Panc1 (cell line): ENCODE measurements at places on chromosomes 12 and 14. TPM values are rescaled to one million over a fixed set of nuclear protein-coding genes. Genes with fewer than 3 reads are reported as not detected.

AHNAK2 gene
- 223 TPM for total RNA-seq

TAS2R50 gene
- 0.18 TPM for total RNA-seq

IFNG-AS1 gene
- total RNA-seq: not detected

TTC9 gene
- total RNA-seq: 0.49 TPM

- H3K4me3 ChIP-seq: no peak overlapping the region
- H3K27ac ChIP-seq: no peak overlapping the region
- H3K27me3 ChIP-seq: no peaks in the 10 kb centered on the region
- no peak for DNase-seq
These were observed 114.2 kb downstream of the DHRS2 start for GRCh38 chr14:23750357-23750756.

- no peak for DNase-seq
- no peaks in the 10 kb centered on the region for H3K27me3 ChIP-seq
- H3K36me3 ChIP-seq: peaks cover 4% of the 10 kb centered on the region; the same call in 1 of the 2 replicates
- no peak overlapping the region for H3K27ac ChIP-seq
- no peak overlapping the region for H3K4me3 ChIP-seq
These were observed 61.9 kb downstream of the ESR2 start for GRCh38 chr14:64232095-64232838.

- H3K27ac ChIP-seq: no peak overlapping the region
- H3K36me3 ChIP-seq: no peaks in the 10 kb centered on the region
- no peak overlapping the region for H3K4me3 ChIP-seq
- no peaks in the 10 kb centered on the region for H3K4me1 ChIP-seq
- no peaks in the 10 kb centered on the region for H3K27me3 ChIP-seq
- DNase-seq: no peak
These were observed 286.4 kb upstream of the AMIGO2 start for GRCh38 chr12:47366157-47366556.

DNA sequence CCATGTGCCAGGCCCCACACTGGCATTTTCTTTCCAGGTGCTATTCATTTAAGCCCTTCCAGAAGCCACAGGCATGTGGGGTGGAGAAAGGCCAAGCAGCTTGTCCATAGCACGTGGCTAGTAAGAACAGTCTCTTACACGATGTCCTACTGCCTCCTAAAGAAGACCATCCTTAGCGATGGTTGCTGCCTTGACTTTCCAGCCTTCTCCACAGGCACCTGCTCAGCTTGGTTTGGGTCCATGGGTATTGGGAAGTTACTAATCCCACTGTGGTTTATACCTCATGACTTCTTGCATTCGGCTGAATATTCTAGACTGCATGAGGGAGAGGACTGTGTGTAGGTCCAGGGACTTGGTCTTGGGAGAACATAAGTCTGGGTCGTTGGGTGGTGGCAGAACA, 49.2 kb downstream of the NINJ2 start:
- no peak overlapping the region for H3K4me3 ChIP-seq
- peak overlapping the region; percentile 74; the same call in 1 of the 2 replicates for H3K27ac ChIP-seq
- no peaks in the 10 kb centered on the region for H3K36me3 ChIP-seq
- no peak for DNase-seq

- no peaks in the 10 kb centered on the region for H3K27me3 ChIP-seq
- no peak for DNase-seq
- H3K27ac ChIP-seq: no peak overlapping the region
- H3K4me1 ChIP-seq: no peaks in the 10 kb centered on the region
These were observed 195.1 kb upstream of the RTL1 start for GRCh38 chr14:101098641-101099040.

DNA sequence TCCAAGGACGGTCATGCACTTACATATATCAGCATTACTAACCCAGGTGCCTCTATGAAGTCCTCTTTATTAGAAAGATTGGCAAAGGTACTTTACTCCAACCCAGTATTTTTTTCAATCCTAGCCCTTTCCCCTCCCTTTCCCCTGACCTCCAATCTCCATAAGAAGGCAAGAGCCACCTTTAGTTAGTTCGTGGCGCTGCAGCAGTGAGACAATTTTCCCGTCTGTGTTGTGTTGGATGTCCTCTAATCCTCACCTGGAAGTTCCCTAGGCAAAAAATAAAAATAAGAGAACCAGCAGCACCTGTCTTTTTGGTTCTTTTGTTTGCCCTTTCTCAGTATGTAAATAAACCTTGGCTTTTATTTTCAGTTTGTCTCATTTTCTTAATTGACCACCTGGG, 439.6 kb upstream of the LRFN5 start:
- no peaks in the 10 kb centered on the region for H3K36me3 ChIP-seq
- H3K27me3 ChIP-seq: no peaks in the 10 kb centered on the region
- no peak overlapping the region for H3K27ac ChIP-seq
- no peak for DNase-seq

GRCh38 chr12:85923767-85924331, 49.8 kb downstream of the NTS start:
- no peaks in the 10 kb centered on the region for H3K27me3 ChIP-seq
- H3K4me1 ChIP-seq: no peaks in the 10 kb centered on the region
- H3K36me3 ChIP-seq: no peaks in the 10 kb centered on the region
- H3K27ac ChIP-seq: no peak overlapping the region
- DNase-seq: no peak
- H3K4me3 ChIP-seq: no peak overlapping the region

DNA sequence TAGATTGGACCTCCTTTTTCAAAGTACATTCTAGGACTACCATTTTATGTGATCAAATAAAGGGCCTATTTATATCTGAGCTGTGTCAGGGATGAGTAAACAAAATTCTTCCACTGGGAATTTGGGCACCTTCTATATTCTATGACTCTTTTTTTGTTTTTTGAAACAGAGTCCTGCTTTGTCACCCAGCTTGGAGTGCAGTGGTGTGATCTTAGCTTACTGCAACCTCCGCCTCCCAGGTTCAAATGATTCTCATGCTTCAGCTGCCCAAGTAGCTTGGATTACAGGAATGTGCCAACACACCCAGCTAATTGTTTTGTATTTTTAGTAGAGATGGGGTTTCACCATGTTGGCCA, 64.8 kb downstream of the DRAM1 start:
- peaks cover 5% of the 10 kb centered on the region; the same call in 1 of the 2 replicates for H3K27me3 ChIP-seq
- H3K27ac ChIP-seq: no peak overlapping the region
- no peak for DNase-seq
- H3K4me1 ChIP-seq: 0 out of 2 replicates have a peak, but pooled peaks cover 2% of the 10 kb centered on the region

DNA sequence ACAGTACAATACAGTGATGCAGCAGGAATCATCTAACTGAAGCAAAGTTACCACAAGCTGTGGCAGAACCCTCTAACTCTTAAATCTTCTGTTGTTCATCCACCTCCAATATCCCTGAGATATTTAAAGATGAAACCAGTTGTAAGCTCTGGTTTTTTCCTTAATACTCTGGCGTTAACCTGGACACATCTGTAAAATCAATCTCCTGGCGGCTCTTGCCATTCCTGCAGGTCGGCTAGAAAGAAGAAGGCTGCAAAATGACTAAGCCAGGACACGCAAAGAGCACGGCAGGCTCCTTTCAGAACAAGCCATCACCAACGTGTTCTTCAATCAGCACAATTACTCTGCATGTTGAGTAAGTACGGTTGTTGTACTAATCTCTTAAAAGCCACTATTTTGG, 309.3 kb downstream of the MED13L start:
- no peak overlapping the region for H3K4me3 ChIP-seq
- H3K27ac ChIP-seq: no peak overlapping the region
- no peaks in the 10 kb centered on the region for H3K27me3 ChIP-seq
- peaks cover 53% of the 10 kb centered on the region for H3K36me3 ChIP-seq
- 0 out of 2 replicates have a peak, but pooled peaks cover 2% of the 10 kb centered on the region for H3K4me1 ChIP-seq

- peaks cover 7% of the 10 kb centered on the region; the same call in 1 of the 2 replicates for H3K4me1 ChIP-seq
- H3K4me3 ChIP-seq: peak overlapping the region; percentile 3; the same call in 1 of the 2 replicates
- peak overlapping the region; percentile 74 for H3K27ac ChIP-seq
These were observed 13.5 kb downstream of the AMN1 start for GRCh38 chr12:31715283-31715825.

DNA sequence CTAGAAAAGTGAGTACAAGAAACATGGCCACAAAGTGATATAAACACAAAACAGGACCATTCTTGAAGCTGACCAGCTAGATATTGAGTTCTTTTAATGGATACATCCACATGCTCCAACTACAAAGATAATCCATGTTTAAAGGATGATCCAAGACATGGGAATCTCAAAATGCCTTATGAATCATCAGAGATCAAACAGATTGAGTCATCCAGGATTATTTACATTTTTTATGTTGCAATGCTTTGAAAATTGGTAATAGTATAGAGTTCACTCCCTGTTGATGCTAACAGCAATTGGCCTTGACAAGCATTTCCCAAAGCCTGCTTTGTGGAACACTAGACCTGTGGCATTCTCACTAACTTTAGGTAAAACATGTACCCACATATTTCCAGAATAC, 293.0 kb upstream of the TBX3 start:
- H3K36me3 ChIP-seq: no peaks in the 10 kb centered on the region
- no peaks in the 10 kb centered on the region for H3K27me3 ChIP-seq
- no peak overlapping the region for H3K4me3 ChIP-seq
- no peak overlapping the region for H3K27ac ChIP-seq
- H3K4me1 ChIP-seq: no peaks in the 10 kb centered on the region

DNA sequence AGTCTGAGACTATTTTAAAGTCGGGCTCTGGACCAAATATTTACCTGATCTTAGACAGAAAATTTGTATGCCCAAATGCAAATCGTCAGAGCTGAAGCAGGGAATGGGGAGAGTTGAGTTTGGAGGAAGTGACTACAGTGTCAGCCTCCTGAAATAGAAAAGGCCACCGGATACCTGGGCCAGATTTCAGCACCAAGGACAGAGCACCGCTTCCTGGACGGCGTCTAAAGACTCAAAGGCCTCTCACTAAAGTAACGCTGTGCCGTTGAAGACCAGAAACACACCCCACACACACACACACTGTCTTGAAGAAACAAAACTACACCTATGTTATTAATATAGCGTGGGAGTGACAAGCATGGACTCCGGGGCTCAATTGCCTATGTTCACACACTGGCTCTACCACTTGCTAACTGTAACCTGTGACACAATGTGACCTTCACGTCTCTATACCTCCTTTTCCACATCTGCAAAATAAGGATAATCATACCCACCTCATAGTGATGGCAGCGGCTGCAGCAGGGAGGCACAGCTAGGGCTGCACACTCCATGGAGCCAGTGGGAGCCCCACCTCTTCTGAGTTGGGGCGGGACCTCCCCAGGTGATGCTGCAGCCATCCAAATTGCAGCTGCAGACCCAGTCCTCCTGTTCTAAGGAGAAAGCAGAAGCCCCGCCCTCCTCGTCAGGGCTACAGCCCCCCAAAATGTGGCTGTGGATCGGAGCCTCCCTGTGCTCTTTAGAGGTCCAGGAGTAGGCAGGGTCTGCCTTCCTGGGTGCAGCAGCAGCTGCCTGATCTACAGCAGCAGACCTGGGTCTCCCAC, 35.6 kb downstream of the KRT76 start:
- H3K36me3 ChIP-seq: no peaks in the 10 kb centered on the region
- H3K27me3 ChIP-seq: peaks cover 6% of the 10 kb centered on the region; the same call in 1 of the 2 replicates
- H3K4me3 ChIP-seq: no peak overlapping the region
- DNase-seq: no peak
- H3K4me1 ChIP-seq: no peaks in the 10 kb centered on the region
- no peak overlapping the region for H3K27ac ChIP-seq

GRCh38 chr14:64220466-64220865, 73.7 kb downstream of the ESR2 start:
- no peak overlapping the region for H3K27ac ChIP-seq
- DNase-seq: no peak
- no peaks in the 10 kb centered on the region for H3K4me1 ChIP-seq
- H3K27me3 ChIP-seq: no peaks in the 10 kb centered on the region
- H3K4me3 ChIP-seq: no peak overlapping the region

GRCh38 chr12:131986910-131987309, 37.2 kb downstream of the EP400 start:
- DNase-seq: no peak
- no peak overlapping the region for H3K4me3 ChIP-seq
- no peaks in the 10 kb centered on the region for H3K4me1 ChIP-seq
- H3K27ac ChIP-seq: no peak overlapping the region

DNA sequence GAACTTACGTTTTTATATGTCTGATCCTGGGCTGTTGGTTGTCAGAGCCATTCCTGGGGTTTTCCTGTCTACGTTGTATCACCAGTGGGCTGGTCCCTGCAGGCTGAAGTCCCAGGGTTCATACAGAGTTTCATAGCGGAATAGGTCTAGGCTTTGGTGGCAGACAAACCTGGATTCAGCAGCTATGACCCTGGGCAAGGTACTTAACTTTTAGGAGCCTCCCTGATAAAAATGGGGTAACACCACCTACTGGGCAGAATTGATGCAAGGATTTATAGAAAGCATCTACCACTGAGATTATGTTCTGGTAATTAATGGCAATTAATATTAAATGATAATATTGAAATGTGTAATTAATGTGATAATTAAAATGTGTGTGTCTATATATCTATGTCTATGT, 141.2 kb downstream of the SYNE2 start:
- H3K36me3 ChIP-seq: peaks cover 4% of the 10 kb centered on the region; the same call in 1 of the 2 replicates
- H3K4me3 ChIP-seq: no peak overlapping the region
- no peaks in the 10 kb centered on the region for H3K4me1 ChIP-seq

DNA sequence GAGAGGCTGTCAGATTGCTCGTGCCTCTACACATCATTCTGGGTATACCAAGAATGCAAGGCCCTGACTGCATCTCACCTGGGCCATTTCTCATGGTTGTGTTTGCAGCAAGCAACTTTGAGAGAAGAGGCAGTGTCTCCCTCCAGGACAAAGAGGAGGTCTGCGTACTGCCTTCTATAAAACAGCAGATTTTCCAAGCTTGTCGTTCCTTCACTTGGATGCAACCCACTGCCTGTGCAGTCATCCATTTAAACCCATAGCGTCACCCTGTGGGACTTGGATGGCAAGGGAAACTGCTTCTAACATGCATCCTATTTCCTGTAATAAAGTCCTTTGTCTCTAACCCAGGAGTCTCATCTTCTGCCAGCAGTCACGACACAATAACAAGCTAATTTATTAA, 1.3 kb downstream of the POMT2 start:
- peaks cover 40% of the 10 kb centered on the region for H3K4me1 ChIP-seq
- DNase-seq: no peak
- H3K27ac ChIP-seq: no peak overlapping the region
- H3K27me3 ChIP-seq: no peaks in the 10 kb centered on the region

GRCh38 chr12:62438098-62438692, 28.4 kb upstream of the MON2 start:
- H3K27me3 ChIP-seq: 0 out of 2 replicates have a peak, but pooled peaks cover 2% of the 10 kb centered on the region
- H3K36me3 ChIP-seq: no peaks in the 10 kb centered on the region
- DNase-seq: peak; percentile 33
- no peak overlapping the region for H3K27ac ChIP-seq
